ENCODE measurements at places on chromosomes 16 and 17.

GRCh38 chr16:10708969-10709368 is 14.2 kb upstream of the TEKT5 start:
- no peak for DNase-seq

GRCh38 chr17:31085563-31085962 is 9.2 kb upstream of the NF1 start:
- DNase-seq, result no peak

GRCh38 chr17:9050801-9051401 is 29.6 kb downstream of the NTN1 start:
- no peak for DNase-seq

DNA sequence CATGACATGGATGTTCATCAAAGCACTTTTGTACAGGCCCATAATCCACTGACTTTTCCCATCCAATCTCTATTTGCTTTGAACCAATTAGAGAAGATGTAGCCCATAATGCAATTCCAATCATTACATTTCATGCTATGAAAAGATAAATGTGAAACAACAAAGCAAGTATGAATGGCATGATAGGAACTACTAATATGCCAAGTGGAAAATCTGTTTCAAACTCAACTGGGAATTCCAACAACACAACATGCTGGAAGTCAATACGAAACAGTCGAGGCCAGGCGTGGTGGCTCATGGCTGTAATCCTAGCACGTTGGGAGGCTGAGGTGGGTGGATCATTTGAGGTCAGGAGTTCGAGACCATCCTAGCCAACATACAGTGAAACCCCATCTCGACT is 39.6 kb upstream of the TMEM97 start:
- no peak for DNase-seq

- no peak for DNase-seq
These were observed 520.8 kb downstream of the HAPSTR1 start for GRCh38 chr16:9612267-9612666.

GRCh38 chr16:76195056-76195455 is 82.1 kb upstream of the CNTNAP4 start:
- no peak for DNase-seq

GRCh38 chr17:49667854-49668253 is 10.0 kb downstream of the SPOP start:
- no peak for DNase-seq

DNA sequence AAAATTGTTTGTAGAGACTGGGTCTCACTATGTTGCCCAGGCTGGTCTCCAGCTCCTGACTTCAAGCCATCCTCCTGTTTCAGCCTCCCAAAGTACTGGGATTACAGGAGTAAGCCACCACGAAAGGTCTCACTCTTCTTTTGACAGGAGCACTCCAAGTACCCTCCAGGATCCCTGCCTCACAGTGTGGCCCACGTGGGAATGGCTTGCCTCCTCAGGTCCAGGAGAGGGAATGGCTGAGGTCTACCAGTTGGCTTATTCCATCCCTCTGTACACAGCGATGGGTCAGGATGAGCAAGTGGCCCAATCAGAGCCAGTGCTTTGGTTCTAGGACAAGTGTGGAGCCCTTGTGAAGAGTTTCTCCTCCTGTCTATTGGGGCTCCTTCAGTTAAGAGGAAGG is 73.7 kb upstream of the ZNF423 start:
- no peak for DNase-seq

DNA sequence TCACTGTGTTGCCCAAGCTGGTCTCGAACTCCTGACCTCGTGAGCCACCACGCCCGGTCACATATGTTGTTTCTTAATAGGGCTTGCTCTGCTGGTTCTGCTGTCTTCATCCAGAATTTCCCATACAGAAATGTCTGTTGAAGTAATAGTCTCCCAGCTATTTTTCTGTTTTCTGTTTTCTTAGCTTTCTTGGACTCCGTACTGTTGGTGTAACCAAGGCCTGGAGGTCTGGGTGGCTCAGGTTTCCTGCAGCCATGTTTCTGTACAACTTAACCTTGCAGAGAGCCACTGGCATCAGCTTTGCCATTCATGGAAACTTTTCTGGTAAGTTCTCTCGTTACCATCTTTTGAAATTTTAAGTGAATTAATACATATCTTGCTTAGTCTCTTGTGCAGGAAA is 2.8 kb downstream of the SF3B3 start:
- no peak for DNase-seq

GRCh38 chr17:4678448-4679026 is 25.4 kb downstream of the PELP1 start:
- DNase-seq, result no peak

- no peak for DNase-seq
These were observed 502 bp downstream of the SMPD3 start for GRCh38 chr16:68447653-68448359.

- no peak for DNase-seq
These were observed 12.0 kb upstream of the CD300A start for GRCh38 chr17:74454197-74455024.

Data from stimulated activated CD4-positive, alpha-beta T cell treated with anti-CD3 and anti-CD28 coated beads, Interleukin-4, amount 100 ng/mL, for 4 hours (primary cell).